NCI-H2081 (cell line): ENCODE measurements at places on chromosomes 12 and 14.

DNA sequence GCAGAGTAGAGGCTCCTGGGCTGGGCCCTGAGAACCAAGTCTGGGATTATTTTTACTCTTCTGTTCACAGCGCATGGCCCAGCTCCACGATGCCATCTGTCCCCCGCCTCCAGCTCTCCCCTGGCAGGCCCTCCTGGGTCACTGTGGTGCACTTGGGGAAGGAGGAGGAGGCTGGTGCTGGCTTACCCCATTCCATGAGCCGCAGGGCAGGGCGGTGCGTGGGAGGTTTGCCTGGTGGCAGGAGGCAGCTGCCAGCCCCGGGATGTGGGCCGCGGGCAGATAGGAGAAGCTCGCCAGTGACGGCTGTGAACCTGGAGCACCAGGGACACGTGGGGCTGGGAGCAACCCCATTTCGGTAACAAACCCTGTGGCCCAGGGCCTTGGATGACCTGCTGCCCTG, 23.2 kb downstream of the TEAD4 start:
- no peak for DNase-seq

DNA sequence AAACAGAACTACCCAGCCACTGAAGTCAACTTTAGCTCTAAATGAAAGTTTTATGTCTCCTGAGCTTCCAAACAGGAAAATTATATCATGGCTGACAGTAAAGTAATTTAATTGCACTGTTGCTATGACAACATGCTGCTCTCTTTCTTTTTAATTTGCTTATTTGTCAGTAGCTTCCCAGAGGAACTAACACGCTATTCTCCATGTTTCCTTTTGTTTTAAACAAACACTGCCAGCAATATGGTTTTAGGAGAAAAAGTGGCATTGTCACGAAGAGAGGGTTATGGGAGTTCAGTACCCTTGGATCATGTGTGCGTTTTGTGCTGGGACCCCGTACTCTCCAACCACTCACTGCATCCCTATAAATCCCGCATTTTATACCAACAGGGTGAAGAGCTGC, 1.9 kb downstream of the FOXN3 start:
- DNase-seq = no peak

- DNase-seq = no peak
Measured at GRCh38 chr12:88895634-88896033, 315.4 kb upstream of the KITLG start.

GRCh38 chr14:39988939-39989338, 556.7 kb upstream of the FBXO33 start:
- peak; percentile 38 for DNase-seq

- peak; percentile 83 for DNase-seq
Measured at GRCh38 chr12:78863482-78864402, 832 bp upstream of the SYT1 start.

GRCh38 chr14:52153939-52154338, 85.1 kb upstream of the NID2 start:
- DNase-seq = peak; percentile 20

- DNase-seq = no peak
Measured at GRCh38 chr12:108640802-108641445, 7.2 kb upstream of the SELPLG start.
